Germinal center (tissue), 1 donor: ENCODE measurements at places on chromosomes 7 and 10.

DNA sequence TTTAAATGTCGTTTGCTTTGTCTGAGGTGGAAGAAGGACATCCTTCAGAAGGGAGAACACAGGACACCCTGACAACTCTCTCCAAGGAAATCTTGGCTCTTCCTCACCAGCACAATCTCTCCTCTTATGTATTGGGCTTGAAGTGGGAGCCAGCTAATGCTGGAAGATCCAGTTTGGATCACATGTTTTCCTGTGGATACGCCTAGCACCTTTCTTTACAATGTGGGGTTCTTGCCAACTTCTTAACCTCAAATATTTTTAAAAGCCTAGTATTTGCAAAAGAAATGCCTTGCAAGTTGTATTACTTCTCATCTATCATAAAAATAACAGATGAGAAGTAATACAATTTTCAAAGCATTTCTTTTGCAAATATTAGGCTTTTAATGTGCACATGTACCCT, 76.4 kb downstream of the FRMD4A start:
- no peak for DNase-seq

GRCh38 chr7:16447876-16448275, 17.7 kb downstream of the SOSTDC1 start:
- no peak for DNase-seq

- DNase-seq, result no peak
Observed at GRCh38 chr10:114370966-114371365, 33.3 kb downstream of the AFAP1L2 start.

GRCh38 chr7:70334871-70335270, 736.6 kb downstream of the AUTS2 start:
- DNase-seq, result no peak

DNA sequence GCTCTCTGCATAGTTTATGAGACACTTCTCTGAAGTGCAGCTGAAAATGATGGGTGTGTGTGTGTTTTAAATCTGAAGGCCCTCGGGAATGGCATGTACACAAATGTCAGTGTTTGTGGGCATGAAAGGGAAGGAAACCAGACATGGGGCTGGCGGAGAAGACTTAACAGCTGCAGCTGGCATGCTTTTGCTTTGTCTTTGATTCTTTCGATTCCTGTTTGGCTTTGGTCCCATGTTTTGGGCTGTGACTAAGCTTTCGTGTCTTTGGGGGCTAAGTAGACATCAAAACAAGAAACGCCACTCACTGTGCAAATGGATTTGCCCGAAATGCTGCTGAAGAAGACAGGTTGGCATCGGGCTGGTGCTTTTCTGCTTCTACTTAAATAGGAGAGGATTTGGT, 179.3 kb downstream of the PFKFB3 start:
- peak; percentile 47 for DNase-seq

DNA sequence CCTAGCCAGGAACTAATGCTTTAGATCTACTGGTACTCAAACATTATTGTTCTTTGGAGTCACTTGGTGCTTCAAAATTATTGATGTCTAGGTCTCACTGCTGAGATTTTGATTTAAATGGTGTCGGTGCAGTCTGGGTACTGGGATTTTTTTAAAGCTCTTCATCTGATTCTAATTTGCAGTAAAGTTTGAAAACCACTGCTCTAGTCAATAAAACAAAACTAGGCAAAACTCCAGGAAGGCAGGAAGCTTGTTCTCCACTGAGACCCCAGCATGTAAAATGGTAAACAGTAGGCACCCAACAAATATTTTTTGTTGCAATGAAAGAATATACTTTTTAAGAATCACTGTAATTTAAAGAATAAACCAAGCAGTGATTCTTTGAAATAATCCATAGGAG, 49.7 kb downstream of the ADD3 start:
- DNase-seq, result no peak

GRCh38 chr7:21345361-21345760, 82.5 kb upstream of the SP4 start:
- no peak for DNase-seq

DNA sequence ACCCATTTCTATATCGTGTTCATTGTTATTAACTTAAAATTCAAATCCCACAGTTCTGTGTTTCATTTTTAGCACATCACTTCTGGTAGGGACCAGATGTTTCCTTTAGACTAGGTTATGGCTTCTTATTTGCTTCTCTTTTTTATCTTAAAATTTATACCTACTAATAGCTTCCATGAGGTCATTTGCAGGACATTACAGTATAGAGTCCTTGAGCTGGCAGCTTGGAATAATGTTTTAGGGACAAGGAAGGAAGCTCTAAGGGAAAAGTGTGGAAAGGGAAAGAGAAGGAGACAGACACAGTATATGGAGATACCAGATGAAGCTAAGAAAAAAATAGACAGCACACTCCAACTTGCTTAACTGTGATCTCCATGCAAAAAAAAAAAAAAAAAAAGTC, 48.8 kb upstream of the CD36 start:
- no peak for DNase-seq

GRCh38 chr7:107173691-107174406, 5.0 kb downstream of the HBP1 start:
- DNase-seq, result no peak

- DNase-seq, result no peak
Observed at GRCh38 chr7:70178787-70179186, 580.5 kb downstream of the AUTS2 start.

- DNase-seq, result peak; percentile 53
Observed at GRCh38 chr7:47707583-47707982, 125.7 kb upstream of the TNS3 start.

DNA sequence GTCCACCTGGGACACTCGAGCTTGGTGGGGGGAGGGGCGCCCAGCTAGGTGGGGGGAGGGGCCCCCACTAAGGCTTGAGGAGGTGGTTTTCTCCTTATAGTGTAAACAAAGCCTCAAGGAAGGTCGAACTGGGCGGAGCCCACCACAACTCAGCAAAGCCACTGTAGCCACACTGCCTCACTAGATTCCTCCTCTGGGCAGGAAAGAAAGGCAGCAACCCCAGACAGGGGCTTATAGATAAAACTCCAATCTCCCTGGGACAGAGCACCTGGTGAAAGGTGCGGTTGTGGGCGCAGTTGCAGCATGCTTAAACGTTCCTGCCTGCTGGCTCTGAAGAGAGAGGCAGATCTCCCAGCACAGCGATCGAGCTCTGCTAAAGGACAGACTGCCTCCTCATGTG, 133.1 kb downstream of the SNX13 start:
- no peak for DNase-seq

DNA sequence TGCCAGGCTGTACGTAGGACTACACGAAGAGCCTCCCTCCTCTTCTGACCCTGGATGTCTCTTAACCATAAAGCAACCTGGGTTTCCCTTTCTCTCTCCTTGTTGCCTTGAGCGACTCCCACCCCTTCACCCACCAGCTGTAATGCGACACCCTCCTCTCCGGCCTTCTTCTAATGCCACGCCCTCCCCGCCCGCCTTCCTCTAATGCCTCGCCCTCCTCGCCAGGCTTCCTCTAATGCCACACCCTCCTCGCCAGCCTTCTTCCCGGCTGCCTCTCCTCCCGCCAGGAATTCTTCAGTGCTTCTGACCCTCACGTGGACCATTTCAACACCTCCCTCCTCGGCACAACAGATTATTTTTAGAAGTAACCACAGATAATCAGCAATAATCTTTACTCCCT, 348.5 kb upstream of the SHH start:
- no peak for DNase-seq

DNA sequence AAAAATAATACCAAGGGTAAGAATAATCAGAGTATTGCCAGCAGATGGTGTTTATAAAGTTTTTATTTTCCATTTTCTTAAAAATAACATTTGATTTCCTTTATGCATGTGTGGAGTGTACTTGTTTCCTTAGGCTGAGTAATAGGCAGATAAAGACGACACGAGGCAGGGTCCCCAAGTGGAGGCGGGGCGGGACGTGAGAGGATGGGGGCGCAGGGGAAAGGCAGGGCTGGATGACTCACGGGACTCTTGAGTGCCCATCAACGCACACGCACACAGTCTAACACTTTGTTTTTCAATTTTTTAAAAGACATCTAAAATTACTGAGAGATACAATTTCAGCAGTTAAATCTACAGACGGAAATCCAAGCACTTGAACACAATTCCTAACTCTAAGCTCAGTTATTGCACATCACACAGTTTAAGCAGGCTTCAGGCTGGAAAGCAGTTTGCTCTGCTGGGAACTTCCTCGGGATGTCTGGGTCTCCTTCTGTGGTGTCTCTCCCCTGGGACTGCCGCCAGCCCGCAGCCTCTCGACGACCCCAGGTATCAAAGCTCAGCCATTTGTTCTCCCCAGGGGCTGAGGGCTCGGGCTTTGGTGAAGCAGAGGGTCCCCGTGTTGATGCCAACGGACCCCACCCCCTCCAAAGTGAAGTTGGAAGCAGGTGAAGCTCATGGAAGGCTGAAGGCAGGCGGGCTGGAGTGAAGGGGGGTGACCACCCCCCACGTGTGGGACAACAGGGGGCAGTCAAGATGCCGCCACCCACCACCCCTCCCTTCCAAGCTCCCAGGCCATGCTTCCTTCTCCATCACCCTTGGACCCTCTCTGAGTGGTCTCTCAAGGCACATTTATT, 29.1 kb downstream of the SPOCK2 start:
- DNase-seq, result no peak

DNA sequence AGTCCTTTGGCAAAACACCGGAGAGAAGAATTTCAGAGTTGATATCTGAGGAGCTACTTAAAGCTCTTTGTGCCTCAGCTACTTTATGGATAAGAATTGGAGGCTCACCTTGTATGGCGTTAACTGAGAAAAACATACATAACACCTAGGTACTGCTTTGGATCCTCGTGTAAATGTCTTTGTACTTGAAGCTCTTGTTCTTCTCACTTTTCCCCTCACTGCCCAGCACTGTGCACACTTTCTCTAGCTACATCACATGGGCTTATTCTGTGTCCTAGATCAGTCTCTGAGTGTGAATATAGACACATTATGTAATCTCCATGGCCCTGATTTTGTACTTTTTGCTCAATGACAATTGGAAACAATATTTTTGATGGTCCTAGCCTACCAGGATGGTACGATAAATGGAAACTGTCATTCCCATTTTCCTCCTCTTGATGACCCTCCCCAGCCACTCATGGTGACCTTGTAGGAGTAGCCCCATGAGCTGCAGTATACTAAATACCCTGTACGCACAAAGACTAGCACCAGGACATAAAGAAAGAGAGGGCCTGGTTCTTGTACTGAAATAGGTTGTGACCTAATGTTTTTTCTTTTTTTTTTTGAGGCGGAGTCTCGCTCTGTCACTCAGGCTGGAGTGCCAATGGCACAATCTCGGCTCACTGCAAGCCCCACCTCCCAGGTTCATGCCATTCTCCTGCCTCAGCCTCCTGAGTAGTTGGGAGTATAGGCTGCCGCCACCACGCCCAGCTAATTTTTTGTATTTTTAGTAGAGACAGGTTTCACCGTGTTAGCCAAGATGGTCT, 22.1 kb downstream of the STAMBPL1 start:
- DNase-seq, result no peak

- no peak for DNase-seq
Observed at GRCh38 chr7:31028417-31028992, 23.6 kb upstream of the ADCYAP1R1 start.

- DNase-seq, result no peak
Observed at GRCh38 chr7:139559364-139560105, 36.0 kb downstream of the CLEC2L start.

DNA sequence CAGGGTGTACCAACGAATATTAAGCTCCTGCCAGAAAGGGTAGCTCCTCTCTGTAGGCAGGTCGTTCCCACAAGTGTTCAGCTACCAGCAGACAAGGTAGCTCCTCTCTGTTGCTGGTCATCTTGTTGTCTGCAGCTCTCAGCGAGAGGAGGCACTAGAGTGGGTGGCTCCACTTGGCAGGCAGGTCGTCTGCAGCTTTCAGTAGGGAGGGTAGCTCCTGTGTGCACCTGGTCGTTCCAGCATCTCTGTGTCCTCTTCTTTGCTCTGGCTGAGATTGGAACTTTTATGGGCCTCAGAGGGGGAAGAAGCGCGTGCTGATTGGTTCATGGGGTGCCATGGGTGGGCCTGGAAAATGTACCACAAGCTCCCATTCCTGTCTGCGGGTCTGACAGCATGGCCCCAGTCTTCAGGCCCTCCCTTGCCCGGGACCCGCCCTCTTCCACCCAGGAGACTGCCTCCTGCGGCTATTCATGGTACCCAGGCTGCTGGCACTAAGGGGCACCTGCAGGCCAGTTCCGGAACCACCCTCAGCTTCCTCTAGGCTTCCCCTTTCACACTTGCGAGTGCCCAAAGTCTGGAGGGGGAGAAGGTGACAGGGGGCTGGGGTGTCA, 63.9 kb upstream of the CACNA2D1 start:
- DNase-seq, result no peak

DNA sequence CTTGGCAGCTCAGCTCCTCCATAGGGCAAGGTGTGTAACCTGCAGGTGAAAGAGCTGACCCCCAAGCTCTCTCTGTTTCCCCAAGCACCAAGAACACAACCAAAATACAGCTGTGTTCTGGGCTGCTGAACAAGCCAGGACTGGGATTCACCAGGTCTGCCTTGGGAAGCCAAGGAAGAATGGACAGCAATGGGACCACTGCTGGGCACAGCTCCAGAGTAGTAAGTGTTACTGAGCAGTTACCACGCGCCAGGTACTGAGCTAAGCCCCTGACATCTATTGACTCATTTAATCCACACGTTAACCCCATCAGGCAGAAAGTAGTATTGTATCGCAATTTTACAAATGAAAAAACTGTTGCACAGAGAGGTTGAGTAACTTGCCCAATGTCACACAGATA, 168.3 kb downstream of the GRID1 start:
- no peak for DNase-seq

DNA sequence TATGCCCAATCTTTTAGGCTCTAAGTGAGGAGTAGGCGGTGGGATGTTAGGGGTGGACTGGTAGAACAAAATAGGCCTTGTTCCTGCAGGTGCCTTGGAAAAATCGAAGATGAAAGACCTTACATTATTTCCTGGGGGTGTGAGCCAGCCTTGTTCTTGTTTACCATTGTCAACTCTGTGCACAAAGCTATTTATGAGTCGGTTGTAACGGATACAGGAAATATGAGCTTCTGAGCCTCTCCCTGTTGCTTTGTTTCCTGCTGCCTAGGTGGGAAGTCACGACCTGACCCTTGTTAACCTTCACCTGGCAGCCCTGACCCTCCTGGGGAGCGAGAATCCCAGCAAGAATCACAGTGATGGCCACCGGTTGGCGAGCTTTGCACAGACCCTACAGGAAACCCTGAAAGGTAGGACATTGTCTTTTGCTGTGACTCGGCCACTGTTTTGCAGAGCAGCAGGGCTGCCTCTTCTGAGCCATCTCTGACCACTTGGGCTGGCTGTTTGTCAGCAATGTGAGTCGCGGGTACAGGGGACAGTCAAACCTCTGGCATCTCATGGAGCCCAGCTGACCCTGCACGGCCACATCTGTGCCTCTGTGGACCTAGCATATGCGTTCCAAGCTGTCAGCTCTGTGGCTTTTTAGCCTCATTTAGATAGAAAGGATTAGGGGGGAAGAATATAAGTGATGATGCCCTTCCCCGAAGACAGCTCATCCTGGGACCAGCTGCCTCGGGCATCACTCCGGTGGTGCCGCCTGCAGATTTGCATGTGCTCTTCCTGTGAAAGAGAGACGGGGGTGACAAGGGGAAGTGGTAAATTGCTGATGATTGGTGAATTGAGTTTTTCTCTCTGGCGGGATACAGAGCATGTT, 102.1 kb upstream of the ANLN start:
- peak; percentile 72 for DNase-seq
